ENCODE measurements at places on chromosomes 4 and X.

DNA sequence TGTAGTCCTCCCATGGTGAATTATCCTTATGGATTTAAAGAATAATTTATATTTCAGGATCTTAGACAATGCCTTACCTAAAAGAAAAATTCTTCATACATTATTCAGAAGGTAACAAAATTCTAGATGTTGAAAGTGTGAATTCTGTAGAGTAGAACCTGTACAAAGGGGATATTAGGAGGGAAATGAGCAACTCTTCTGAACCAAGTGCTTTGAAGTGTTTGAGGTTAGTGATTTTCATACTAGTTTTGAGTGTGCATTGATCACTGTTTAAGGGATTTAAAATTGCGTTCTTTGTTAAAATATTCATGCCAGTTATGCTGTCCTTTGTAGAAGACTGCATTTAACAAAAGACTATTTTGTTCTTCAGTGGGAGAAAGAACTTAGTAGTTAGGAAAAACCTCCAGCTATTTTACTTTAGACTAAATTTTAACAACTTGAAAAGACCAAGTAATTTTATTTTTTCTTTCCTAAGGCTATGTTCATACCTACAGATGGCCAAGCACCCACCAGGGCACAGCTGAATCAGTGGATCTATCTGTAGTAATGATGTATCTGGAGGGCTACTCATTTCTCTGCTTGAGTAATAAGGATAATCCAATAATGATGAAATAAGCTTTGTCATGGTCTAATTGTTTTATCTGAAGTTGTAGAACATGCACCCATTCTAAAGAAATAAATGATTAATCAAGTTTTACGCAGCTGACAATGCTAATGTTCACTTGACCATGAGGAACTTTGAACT is 134.3 kb upstream of the RPS6KA6 start:
- DNase-seq: no peak

DNA sequence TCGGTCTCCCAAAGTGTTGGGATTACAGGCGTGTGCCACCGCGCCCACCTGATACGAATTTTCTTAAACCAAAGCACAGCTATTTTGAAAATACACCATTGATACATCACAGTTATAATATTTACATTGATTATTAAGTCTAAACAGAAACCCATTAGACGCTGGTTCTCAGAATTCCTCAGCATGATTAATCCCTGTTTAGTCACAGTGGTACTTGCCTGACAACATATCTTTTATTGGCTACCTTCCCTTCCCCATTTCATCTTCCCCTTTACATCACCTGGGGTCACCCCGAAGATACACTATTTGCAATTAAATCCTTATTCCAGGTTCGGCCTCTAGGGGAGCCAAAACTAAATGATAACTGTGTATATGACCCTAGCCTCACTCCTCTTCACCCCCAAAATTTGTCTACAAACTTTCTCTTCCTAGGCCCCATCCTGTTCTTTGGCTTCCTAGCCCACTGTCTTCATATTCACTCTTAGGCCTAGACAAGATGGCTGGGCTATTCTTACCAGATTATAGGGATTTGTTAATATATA is 36.8 kb upstream of the IL1RAPL1 start:
- DNase-seq: no peak

DNA sequence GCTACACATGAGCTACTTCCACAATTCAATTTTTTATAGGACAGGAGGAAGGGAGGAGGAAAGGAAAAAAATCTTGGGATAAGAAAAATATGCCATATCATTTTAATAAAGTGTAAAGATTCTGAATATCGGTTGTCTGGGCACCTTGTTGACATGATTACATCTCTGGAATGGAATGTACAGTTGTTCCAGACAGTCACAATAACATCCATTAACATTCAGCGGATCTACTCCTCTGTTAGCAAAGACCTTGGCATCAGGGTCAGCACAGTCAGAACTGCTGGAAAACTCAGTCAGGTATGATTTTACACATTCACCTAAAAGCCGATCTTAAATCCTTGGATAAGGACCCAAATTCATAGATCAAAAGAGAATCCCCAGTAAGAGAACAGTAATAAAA is 85.4 kb upstream of the ARMCX2 start:
- peak; percentile 1 for DNase-seq

- DNase-seq: peak; percentile 93
Observed at GRCh38 chr4:128424527-128425497, 137.2 kb upstream of the PGRMC2 start.

DNA sequence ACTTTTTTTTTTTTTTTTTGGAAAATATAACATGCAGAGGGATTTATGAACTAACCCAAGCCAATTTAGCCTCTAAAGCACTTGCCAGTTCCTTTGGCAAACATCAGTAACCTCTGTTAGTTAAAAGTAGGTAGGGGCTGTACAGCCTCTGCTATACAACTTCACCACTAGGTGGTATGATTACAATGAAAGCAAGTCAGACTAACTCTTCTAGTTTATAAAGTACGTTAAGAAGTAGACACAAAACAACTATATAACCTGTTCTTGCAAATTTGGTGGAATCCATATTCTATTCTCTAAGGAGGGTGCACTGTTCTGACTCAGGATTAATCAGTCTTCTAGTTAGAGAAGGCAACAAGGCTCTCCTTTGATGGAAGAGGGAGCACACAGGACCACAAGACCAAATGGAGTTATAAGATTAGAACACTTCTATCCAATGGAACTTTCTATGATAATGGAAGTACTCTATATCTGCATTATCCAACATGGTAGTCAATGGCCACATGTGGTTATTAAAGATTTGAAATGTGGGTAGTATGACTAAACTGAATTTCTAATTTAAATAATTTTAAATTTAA is 12.8 kb downstream of the AIMP1 start:
- peak; percentile 53 for DNase-seq

DNA sequence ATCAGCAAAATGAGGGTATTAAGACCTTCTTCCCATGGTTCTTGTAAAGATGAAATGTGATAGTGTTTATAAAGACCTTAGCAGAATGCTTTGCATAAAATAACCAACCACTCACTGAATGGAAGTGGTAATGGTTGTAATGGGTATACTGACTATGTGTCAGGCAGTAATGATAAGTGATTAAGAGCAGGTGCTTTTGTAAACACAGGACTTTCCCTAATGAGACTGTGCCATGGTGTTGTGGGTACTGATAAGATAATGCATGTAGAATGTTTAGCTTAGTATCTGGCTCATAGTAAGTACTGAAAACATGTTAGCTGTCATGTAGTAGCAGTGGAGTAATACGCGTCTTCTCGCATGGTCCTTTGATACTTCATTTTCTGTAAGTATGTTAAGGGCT is 6.9 kb downstream of the LSM6 start:
- peak; percentile 5 for DNase-seq

GRCh38 chr4:10569491-10569890 is 112.3 kb upstream of the ZNF518B start:
- peak; percentile 32 for DNase-seq

DNA sequence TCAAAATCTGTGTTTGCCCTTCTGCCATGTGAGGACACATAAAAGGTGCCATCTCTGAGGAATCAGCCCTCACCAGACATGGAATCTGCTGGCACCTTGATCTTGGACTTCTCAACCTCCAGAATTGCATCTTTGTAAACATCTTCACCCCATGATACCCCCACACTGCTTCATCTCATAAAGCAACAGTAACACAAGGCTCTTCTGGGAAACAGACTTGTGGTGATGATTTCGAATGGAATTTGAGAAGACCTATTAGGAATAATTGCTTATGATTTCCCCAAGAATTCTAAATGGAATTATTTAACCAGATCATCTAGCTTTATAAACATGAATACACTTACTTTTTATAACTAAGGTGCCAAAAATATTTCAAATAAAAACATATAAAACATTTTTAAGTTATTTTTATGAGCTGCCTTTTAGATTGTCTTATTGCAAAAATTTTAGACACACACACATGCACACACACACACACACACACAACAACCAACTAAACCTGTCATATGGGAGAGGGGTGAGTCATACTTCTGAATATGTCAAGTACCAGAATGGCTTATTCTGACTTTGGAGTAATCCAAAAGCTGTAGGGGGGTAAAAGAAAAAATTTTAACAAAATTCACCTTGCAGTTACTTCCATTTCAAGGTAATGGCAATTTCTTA is 82.0 kb downstream of the USP46 start:
- peak; percentile 80 for DNase-seq

DNA sequence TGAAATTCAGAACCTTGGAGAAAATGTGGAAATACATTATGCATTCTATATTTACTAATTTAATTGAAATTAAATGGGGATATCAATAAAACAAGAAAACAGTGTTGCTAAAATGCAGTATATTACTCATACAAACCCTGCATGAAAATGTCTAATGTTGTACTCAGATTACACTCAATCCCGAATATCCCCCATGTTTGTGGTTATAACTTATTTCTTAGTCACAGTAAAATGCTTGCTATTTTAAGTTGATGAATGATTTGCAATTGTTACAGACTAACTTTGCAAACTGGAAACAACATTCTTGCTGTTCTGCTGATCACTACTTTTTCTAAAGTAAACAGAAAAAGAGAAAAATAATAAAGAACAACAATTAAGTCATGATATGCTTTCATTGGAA is 33.1 kb upstream of the ANXA10 start:
- DNase-seq: peak; percentile 80

- no peak for DNase-seq
Observed at GRCh38 chr4:10502717-10503116, 45.5 kb upstream of the ZNF518B start.

DNA sequence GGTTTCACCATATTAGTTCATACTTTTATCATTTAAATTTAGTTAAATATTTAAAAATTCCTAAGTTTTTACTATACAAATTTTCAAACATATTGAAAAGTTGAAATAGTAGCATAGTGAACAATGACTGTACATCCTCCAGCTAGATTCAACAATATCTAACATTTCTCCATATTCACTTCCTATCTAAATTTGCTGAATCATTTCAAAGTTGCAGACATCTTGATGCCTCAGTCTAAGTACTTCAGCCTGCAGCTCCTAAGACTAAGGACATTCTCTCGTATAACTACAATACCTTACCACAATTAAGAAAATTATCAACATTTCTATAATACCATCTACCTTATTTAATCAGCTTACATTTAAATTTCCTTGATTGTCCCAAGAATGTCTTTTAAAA is 132.7 kb downstream of the TMEM164 start:
- DNase-seq: peak; percentile 28

DNA sequence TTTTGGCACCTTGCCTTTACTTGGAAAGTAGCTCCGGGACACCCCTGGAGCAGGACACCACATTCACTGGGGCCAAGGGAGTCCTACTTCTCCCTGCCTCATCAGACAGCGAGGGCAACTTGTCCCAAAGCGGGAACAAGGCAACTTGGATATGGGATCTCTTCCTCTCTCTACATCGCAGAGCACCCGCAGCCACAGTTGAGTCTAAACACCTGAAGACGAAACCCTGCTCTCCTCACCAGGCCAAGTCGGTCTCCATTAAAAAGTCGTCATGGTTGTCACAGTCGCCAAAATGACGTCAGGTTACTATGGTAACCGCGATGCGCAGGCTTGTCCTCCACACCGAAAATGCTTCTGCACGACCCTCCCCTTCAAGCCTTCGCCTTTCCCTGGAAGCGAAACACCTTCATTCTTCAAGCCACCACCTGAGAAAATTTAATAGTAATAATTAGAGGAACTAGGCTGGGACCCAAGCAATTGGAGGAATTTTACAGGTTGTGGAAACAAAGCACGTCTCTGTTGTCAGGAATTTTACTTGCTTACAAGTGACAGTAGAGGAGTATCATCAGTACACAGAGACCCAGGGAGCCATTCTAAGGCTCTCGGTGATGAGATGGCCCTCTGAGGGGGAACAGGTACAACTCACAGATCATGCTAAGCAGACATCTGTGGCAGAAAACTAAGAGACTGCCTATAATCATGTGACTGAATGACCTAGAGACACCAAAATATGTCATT is 30.5 kb upstream of the TCEAL4 start:
- DNase-seq: no peak

- DNase-seq: no peak
Observed at GRCh38 chr4:37524267-37524666, 161.9 kb downstream of the RELL1 start.

Data from amniotic epithelial cell (primary cell).